Heart right ventricle (tissue), 16 donors: ENCODE measurements at places on chromosomes 6 and 20. TPM values are rescaled to one million over a fixed set of nuclear protein-coding genes. Genes with fewer than 3 reads are reported as not detected.

DNA sequence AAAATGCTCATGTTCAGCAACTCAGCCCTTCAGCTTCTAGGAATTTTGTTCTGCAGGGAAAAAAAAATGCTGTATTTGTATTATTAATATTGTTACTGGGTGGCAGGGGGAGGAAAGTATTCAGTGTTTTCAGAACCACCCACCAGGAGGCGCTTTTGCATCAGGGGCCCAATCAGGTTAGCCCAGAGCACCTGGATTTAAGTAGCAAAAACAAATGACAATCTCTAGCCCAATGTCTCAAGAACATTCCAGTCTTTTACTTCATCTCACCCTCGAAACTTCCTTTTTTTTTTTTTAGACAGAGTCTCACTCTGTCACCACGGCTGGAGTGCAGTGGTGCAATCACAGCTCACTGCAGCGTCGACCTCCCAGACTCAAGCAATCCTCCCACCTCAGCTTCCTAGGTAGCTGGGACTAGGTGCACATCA lies 635 bp upstream of the C20orf203 start:
- no peak for DNase-seq

- DNase-seq, result no peak
Measured at GRCh38 chr6:52020945-52021570, 66.4 kb downstream of the PKHD1 start.

DNA sequence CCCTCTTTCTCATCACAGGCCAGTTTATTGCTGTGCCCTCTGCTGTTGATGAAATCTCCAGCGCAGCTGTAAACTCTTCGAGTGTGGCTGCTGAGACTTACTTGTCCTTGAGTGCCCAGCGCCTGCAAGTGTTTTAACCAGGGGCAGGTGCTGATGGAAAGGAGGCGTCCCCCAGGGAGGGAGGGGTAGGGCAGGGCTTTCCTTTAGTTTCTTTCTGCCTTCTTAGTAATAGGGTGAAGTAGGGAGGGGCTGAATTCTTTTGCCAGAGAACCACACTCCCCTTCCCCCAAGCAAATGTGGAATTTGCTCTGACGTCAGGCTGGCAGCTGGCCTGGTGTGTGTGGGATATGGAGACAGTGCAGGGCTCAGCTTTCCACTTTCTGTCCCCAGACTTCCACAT lies 61.2 kb downstream of the IGF2R start:
- DNase-seq, result peak; percentile 88

DNA sequence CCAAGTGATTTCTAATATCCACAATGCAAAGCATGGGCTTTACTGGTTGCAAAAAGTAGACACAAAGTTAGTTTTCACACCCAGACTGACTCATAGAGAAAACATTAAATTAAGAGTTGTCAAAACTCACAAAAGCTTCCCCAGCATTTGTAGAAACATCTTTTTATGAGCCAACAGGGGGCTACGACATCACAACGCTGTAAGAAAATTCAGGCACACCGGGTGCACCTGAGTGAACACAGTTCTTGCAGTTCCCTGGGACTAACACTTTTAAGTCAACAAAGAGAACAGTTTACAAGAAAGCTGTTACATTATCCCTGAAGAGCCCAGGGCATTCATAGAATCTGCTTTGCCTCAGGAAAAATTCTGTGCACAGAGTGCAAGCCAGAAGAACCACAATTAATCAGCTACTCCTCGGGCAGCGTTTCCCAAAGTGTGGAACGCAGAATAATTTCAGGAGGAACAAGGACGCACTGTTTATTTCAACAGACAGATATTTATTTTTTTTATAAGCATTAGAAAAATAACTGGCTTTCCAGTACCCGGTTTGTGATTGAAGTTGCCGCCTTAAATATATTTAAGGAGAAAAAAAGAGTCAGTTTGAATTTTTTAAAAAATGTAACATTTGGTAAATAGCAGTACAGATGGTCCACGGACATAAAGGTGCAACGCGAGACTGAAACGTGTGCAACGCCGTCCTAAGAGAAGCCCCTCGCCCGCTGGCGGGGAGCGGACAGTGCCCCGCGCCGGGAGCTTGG lies 1.2 kb downstream of the NCOA5 start:
- DNase-seq, result no peak

DNA sequence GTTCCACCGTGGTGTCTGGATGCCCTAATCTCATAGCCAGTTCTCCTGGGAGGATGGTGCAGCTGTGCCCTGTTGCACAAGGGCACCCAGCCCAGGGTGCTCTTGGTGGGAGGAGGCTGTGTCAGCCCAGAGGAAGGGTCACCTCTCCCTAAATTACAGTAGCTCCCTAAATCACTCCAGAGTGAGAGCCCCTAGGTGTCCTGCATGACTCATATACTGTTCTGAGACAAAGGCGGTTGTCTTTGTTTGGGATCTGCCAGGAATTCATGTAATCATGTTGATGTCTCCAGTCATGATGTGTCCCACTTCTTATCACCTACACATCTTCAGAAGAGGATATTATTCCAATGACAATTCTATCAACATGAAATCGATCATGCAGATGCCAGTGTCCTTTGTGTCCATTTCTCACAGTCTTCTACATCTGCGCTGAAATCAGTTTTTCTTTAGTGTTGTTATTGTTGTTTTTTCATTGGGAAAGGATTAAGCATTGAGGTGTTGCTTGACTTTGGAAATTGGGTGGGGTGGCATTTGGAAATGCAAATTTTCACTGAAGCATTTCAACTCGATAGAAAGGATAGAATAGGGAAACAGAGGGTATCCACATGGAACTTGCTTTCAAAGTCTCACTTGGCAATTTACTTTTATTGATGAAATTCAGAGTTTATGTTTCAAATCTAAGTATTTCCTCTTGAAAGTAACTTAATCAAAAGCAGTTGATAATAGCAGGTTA lies 19.5 kb downstream of the PERP start:
- no peak for DNase-seq

- DNase-seq, result no peak
Measured at GRCh38 chr6:151242420-151242861, 2.7 kb downstream of the AKAP12 start.

GRCh38 chr6:35093118-35093445 lies 48.1 kb downstream of the TCP11 start:
- DNase-seq, result no peak

- DNase-seq, result no peak
Measured at GRCh38 chr6:107972413-107973096, 14.5 kb upstream of the SEC63 start.

- DNase-seq, result no peak
Measured at GRCh38 chr6:129446272-129447197, 263.4 kb downstream of the ARHGAP18 start.

DNA sequence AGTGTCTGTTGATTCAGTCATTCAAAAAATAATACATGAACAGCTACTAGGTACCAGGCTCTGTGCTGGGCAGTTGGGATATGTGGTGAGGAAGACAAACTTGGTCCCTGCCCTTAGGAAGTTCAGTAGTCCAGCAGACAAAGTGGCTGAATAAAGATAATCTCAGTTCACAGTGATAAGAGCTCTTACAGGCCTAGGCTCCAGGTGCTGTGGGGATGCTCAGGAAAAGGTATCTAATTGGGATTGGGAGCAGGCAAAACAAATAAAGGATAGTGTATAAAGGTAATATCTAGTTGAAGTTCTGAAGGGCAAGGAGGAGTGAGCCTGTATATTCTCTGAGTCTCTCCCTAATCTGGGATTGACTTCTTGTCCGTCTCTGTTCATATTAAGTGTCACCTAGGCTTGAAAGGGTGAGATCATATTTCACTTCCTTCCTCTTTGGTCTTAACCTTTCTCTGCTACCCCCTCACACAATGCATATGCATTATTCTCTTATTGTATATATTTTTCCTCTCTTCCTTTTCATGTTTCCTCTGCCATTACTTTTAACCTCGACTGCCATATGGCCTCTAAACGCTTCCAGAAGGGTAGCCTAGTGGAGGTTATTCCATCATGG lies 13.5 kb downstream of the PTPN1 start:
- DNase-seq, result no peak

DNA sequence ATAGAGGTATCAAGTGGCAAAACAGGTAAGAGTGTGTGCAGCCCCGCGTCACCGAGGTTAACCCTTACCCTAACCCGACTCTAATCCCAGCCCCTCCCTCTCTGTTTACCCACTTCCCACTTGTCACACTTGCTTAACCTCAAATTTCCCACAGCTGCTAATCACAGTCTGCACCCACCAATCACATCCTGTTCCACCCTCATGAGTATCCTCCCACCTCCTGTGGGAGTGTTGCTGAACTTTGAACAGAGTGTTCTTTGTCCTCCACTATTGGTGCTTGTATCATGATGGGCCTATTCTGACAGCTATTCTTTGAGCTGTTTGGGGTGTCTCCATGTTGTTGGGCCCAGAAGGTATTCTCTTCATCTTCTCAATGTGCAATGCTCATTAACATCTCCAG lies 487.8 kb downstream of the PTPRT start:
- no peak for DNase-seq

DNA sequence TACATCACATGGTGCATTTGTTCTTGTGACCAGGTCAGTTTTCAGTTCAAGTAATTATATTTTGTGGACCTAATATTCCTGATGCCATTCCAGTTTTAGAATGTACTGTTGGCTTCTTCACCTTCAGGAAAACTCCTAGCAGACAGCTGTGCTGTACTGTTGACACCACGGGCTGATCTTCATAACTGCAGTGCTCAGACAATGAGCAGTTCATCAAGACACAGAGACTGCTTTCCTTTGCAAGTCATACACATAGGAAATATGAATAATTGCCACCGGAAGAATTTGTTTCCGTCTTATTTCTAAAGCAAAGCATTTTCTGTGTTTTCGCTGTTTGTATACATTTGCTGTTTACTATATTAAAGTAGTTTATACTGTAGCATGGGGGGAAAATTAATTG lies 89.8 kb downstream of the C6orf118 start:
- DNase-seq, result no peak

GRCh38 chr6:130994319-130995097 lies 68.5 kb downstream of the EPB41L2 start:
- no peak for DNase-seq

GRCh38 chr6:111417946-111418345 lies 65.1 kb downstream of the REV3L start:
- DNase-seq, result no peak

- no peak for DNase-seq
Measured at GRCh38 chr6:50270415-50270814, 220.7 kb upstream of the DEFB112 start.

DNA sequence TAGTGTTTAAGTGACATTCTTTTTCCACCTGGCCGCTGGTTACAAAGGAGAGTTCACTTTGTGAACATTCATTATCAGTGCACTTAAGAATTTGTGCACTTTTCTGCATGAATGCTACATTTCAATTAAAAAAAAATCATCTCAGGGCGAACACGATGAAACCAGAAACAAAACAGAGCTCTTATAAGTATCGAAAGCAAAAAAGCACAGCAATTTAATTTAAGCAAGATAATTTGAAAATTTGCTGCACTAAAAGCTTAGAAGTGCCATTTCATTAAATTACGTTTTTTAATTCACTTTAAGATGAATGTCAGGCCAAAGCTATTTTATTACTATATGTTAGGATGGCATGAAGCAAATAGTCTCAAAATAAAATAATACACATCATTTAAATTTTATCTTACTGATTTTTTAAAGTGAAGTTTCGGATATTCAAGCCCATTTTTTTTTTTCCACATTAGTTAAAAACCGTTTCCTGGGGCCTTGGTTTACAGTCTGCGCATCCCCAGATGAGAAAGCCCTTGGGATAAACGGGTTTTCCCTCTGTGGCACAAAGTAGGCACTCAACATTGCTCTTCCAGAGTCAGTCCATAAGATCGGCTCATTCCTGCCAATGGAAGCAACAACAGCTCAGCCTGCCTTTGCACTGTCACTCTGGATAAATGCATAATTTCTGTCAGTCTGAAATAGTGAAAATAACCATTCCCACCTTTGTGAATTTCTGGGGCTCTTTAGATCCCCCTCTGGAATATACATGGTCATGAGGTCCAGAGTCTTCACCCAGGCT lies 80.1 kb downstream of the FYN start:
- DNase-seq, result no peak

GRCh38 chr20:43946659-43947315 lies 32.1 kb downstream of the TOX2 start:
- no peak for DNase-seq

The ZC2HC1B gene
- total RNA-seq, result not detected

The COL9A1 gene
- total RNA-seq, result 0.63 TPM

The OR2B3 gene
- not detected for total RNA-seq

The CYP39A1 gene
- total RNA-seq, result 4.4 TPM

The DUSP15 gene
- total RNA-seq, result 6.0 TPM

The TNFRSF21 gene
- total RNA-seq, result 7.6 TPM
